Esophagus muscularis mucosa (tissue), 4 donors: ENCODE measurements at places on chromosomes 5 and 9. TPM values are rescaled to one million over a fixed set of nuclear protein-coding genes. Genes with fewer than 3 reads are reported as not detected.
A peak's percentile ranks its signal among the peaks of the same experiment; 100 is the strongest.

DNA sequence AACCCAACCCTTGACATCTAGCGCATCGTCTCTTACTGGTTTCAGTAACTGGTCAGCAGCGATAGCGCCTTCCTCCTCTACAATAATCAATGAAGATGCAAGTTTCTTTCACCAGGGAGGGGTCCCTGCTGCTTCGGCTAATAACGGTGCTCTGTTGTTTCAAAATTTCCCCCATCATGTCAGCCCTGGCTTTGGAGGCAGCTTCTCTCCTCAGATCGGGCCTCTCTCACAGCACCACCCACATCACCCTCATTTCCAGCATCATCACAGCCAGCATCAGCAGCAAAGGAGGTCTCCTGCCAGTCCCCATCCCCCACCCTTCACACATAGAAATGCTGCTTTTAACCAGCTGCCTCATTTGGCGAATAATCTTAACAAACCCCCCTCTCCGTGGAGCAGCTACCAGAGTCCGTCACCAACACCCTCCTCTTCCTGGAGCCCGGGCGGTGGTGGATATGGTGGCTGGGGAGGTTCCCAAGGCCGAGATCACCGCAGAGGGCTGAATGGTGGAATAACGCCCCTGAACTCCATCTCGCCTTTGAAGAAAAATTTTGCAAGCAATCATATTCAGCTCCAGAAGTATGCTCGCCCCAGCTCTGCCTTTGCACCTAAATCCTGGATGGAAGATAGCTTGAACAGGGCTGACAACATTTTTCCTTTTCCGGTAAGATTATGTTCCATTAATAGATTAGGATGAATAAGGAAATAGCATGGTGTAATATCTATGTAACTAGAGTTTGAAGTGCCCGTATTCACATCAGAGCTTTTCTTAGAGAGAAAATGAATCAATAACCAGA, 2.2 kb downstream of the CPEB4 start:
- no peak for DNase-seq
- H3K36me3 ChIP-seq: no peaks in the 10 kb centered on the region
- peak overlapping the region; percentile 66 for H3K4me3 ChIP-seq
- H3K4me1 ChIP-seq: peaks cover 64% of the 10 kb centered on the region

GRCh38 chr9:92671323-92671722, 1.4 kb upstream of the IPPK start:
- peaks cover 10% of the 10 kb centered on the region for H3K36me3 ChIP-seq
- no peak for DNase-seq
- H3K4me3 ChIP-seq: peak overlapping the region; percentile 61
- peaks cover 22% of the 10 kb centered on the region for H3K4me1 ChIP-seq

DNA sequence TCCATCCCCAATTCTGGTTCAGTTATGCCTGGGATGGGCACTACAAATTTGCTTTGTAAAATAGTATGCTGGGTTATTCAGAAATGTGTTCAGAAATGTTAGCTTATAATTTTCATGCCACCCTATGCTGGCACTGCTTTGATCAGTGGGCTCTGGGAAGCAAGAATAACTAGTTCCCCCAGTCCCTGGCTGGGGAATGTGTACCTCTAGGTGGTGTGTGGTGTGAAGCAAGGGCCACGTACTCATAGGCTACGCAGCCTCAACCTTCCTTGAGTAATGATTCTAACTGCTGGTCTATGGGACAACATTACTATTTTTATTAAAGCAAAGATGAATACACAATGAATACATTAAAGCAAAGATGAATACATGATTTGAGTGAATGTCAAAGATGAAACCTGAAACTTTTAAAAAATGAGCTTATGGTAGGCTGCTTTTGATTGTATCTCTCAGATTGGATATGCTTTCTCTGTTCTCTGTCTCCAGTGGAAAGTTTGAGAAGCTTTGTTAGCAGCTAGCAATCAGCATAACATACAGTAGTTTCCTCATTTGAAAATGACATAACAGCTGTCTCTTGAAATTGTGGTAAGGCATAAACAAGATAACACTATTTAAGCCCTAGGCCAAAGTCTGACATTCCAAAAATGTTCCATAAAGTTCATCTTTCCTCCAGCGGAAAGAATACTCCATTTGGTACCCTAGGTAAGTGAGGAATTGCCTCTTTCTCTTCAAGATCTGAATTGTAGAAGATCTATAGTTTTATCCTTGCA, 174.7 kb upstream of the NFIB start:
- H3K4me3 ChIP-seq: no peak overlapping the region
- H3K27ac ChIP-seq: no peak overlapping the region
- no peaks in the 10 kb centered on the region for H3K36me3 ChIP-seq
- H3K4me1 ChIP-seq: no peaks in the 10 kb centered on the region
- no peaks in the 10 kb centered on the region for H3K27me3 ChIP-seq

GRCh38 chr5:43485406-43485805, 1.7 kb upstream of the TMEM267 start:
- H3K27ac ChIP-seq: peak overlapping the region; percentile 96
- H3K27me3 ChIP-seq: no peaks in the 10 kb centered on the region
- H3K36me3 ChIP-seq: no peaks in the 10 kb centered on the region
- no peak overlapping the region for H3K4me3 ChIP-seq
- H3K4me1 ChIP-seq: peaks cover 26% of the 10 kb centered on the region

DNA sequence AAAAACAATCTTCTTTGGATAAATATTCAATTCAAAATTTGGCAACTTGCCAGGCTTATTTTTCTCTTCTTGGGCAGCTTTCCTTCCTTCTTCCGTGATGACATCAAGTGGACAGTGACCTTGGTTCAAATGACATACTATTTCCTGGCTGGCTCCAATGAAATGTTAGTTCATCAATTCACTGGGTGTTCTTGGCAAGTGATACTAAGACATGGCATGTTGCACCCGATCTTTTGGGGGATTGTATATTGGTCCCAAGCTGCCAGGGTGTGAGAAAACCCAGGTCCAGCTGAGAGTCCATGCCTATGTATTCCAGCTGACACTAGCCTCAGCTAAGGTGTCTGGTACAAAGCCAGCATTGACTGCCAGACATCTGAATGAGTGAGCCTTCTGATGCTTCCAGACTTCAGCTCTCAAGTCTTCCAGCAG, 252.9 kb downstream of the MAT2B start:
- H3K4me3 ChIP-seq: no peak overlapping the region
- H3K36me3 ChIP-seq: no peaks in the 10 kb centered on the region
- no peak for DNase-seq
- H3K27me3 ChIP-seq: no peaks in the 10 kb centered on the region
- H3K27ac ChIP-seq: no peak overlapping the region

DNA sequence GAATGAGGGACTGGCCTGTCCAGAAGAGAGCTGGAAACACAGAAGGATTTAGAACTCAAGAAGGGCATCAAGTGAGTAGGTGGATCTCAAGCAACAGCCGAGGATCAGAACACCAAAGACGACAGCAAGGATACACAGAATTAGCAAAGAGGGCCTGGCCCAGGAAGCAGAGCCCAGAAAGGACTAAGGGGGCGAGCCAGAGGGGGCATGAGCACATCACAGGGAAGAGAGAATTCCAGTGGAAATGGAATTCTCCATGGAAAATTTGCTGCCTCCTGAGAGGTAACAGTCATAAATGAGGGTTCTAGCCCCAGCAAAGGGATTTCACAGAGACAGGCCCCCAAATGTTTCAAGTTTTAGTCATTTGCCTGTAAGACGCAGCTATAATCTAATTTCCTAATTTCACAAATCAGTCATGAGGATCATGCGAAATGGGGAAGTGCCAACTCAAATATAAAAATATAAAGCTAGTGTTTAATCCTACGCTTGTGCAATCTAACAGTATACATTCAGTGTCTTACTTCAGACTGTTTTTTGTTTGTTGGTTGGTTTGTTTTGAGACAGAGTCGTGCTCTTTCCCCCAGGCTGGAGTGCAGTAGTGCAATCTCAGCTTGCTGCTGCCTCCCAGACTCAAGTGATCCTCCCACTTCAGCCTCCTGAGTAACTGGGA, 46.7 kb downstream of the FNBP1 start:
- no peaks in the 10 kb centered on the region for H3K36me3 ChIP-seq
- peak overlapping the region; percentile 81 for H3K27ac ChIP-seq
- no peak for DNase-seq
- H3K27me3 ChIP-seq: no peaks in the 10 kb centered on the region
- no peak overlapping the region for H3K4me3 ChIP-seq

- no peaks in the 10 kb centered on the region for H3K27me3 ChIP-seq
- no peak overlapping the region for H3K4me3 ChIP-seq
- H3K27ac ChIP-seq: no peak overlapping the region
- peaks cover 28% of the 10 kb centered on the region for H3K4me1 ChIP-seq
- no peak for DNase-seq
Observed at GRCh38 chr5:172160506-172160905, 27.5 kb downstream of the STK10 start.

DNA sequence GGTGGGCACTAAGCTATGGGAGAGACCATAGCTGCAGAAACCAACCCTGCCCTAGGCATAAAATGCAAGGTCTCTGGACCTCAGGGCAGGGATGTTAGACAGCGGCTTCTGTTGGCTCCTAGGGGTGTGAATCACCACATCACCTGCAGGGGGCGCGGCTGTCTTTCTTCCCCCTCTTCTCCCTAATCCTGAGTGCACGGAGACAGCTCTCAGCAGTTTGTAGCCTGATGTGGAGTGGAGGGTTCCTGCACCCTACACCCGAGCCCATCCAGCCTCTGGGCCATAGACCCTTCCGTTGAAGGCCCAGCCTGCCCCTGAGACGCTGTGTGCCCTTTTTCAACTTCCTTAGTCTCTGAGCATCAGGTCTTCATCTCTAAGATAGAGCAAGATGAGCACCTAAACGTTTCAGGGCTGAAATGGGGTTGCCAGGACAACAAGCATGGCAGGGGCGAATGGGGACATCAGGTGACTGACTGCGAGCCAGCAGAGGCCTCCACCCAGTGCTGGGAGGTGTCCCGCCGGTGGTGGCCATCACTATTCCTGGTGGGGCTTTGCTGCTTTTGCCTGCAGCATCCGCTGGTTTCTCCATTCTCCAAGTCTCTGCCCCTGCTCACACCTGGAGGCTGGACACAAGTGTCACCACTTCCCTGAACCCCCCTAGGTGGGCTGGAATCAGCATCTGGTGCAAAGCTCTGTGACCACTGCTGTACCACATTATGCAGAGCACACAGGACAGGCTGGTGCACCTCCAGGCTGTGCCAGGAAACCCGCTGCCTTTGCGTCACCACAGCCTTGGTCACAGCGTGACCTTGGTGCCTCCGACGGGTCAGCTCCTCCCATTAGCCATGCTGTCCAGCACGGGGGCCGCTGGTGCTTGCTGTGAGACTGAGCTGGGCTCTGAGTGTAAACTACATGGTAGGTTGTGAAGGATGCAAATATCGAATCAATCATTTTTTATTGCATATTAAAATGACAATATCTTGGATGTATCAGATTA, 2.5 kb upstream of the SEC16A start:
- DNase-seq: peak; percentile 97
- H3K36me3 ChIP-seq: no peaks in the 10 kb centered on the region
- peaks cover 28% of the 10 kb centered on the region for H3K4me1 ChIP-seq
- H3K4me3 ChIP-seq: no peak overlapping the region

DNA sequence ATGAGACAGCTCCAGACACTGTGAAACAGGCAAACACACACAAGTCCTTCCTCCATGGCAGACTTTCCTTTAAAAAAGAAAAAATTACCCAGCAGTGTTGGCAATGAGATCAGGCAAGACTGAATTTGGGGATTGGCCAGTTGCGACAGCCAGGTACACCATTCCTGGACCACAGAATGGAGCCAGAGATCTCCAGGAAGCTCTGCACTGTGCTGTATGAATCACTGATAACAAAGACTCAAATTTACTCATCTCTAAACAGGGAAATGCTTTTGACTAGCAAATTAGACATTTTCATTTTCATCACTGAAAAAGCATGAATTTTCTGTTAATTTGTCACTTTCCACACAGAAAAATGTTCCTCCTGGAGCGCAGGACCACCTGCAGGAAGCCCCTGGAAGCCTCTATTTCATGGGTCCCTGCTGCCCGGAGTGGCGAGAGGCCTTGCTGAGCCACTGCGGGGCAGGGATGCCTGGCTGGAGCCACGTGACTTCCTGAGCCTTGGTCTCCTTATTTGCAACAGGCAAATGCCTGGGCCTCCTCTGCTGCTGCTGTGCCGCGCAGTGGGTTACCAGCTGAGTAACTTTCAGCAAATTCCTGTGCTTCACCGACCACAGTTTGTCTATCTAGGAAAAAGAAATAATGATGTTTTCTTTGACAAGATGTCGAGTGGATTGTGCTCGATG, 185.9 kb upstream of the ZNF618 start:
- H3K4me3 ChIP-seq: no peak overlapping the region
- H3K27ac ChIP-seq: no peak overlapping the region
- peaks cover 9% of the 10 kb centered on the region for H3K4me1 ChIP-seq
- DNase-seq: no peak
- H3K36me3 ChIP-seq: no peaks in the 10 kb centered on the region

DNA sequence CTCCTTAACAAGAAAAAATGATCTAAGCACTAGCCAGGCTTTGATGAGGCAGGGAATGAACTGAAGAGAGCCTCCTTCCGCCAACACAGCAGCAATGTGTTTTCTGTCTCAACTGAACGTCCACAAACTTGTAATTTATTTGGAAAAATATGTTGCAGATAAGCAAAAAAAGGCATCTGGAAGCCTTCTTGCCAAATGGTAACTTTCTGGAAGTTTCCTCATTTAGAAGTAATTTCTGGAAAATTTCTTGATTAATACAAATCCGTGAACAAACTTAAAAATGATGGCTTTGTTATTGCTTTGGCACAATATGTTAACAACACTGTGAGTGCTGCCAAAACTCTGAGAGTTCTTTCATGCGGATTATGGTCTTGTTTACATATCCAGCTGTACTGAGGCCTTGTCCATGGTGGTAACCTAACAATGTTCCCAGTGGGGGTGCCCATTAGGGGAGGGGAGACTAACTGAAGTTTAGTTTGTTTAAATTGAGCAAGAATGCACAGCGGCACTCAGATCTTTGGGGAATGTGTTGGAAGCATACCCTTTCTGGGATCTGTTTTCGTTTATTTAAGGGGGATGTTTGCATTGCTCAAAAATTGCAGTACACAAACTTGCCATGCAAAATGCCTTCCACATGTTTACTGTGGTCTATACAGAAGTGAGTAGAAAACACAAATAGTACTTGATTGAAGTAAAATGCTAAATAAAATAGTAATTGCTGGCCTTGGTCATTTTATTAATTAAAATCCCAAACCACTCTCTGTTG, 334.7 kb downstream of the NR2F1-AS1 start:
- peaks cover 10% of the 10 kb centered on the region for H3K4me1 ChIP-seq
- no peak overlapping the region for H3K27ac ChIP-seq
- no peaks in the 10 kb centered on the region for H3K36me3 ChIP-seq

- no peak overlapping the region for H3K4me3 ChIP-seq
- no peak for DNase-seq
- H3K27ac ChIP-seq: no peak overlapping the region
- H3K27me3 ChIP-seq: no peaks in the 10 kb centered on the region
- no peaks in the 10 kb centered on the region for H3K36me3 ChIP-seq
- H3K4me1 ChIP-seq: no peaks in the 10 kb centered on the region
Observed at GRCh38 chr5:109003928-109004327, 256.2 kb downstream of the FER start.

- no peaks in the 10 kb centered on the region for H3K27me3 ChIP-seq
- H3K27ac ChIP-seq: no peak overlapping the region
- no peak overlapping the region for H3K4me3 ChIP-seq
- peaks cover 23% of the 10 kb centered on the region for H3K4me1 ChIP-seq
Observed at GRCh38 chr5:121981254-121981653, 19.5 kb downstream of the SRFBP1 start.

GRCh38 chr9:128706671-128707381, 4.5 kb downstream of the PKN3 start:
- H3K36me3 ChIP-seq: peaks cover 23% of the 10 kb centered on the region
- no peak for DNase-seq
- no peak overlapping the region for H3K4me3 ChIP-seq

Gene OR1Q1
- not detected for total RNA-seq

Gene SH3GL2
- 6.6 TPM for total RNA-seq

Gene DNAJB5
- total RNA-seq: 124 TPM
